ENCODE measurements at places on chromosomes 1 and 21.
A peak's percentile ranks its signal among the peaks of the same experiment; 100 is the strongest.

GRCh38 chr1:220386494-220387195 is 114.4 kb upstream of the RAB3GAP2 start:
- DNase-seq, result no peak

GRCh38 chr1:70910013-70910412 is 137.6 kb downstream of the PTGER3 start:
- no peak for DNase-seq

GRCh38 chr1:231721436-231721835 is 94.8 kb downstream of the DISC1 start:
- no peak for DNase-seq

DNA sequence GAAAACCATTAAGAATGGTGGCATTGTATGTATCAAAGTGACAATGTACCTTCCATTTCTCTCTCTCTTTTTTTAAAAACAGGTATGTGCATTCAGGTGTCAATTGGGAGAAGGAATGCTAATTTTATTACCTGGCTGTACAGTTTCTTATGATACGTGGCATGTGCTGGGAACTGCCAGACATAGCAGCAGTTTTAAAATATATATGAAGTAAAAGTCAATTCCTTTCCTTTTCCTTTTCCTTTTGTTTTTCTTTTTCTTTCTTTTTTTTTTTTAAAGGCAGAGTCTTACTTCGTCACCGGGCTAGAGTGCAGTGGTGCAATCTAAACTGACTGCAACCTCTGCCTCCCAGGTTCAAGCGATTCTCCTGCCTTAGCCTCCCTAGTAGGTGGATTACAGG is 37.0 kb downstream of the SPEN start:
- no peak for DNase-seq

- peak; percentile 47 for DNase-seq
Measured at GRCh38 chr1:46394108-46394871, at the start of gene FAAH. Gene FAAH, plus strand, starts transcription at chr1:46394317. Its CDS starts 32 bp downstream, at chr1:46394349.

- no peak for DNase-seq
Measured at GRCh38 chr1:165152727-165153126, 203.8 kb downstream of the LMX1A start.

DNA sequence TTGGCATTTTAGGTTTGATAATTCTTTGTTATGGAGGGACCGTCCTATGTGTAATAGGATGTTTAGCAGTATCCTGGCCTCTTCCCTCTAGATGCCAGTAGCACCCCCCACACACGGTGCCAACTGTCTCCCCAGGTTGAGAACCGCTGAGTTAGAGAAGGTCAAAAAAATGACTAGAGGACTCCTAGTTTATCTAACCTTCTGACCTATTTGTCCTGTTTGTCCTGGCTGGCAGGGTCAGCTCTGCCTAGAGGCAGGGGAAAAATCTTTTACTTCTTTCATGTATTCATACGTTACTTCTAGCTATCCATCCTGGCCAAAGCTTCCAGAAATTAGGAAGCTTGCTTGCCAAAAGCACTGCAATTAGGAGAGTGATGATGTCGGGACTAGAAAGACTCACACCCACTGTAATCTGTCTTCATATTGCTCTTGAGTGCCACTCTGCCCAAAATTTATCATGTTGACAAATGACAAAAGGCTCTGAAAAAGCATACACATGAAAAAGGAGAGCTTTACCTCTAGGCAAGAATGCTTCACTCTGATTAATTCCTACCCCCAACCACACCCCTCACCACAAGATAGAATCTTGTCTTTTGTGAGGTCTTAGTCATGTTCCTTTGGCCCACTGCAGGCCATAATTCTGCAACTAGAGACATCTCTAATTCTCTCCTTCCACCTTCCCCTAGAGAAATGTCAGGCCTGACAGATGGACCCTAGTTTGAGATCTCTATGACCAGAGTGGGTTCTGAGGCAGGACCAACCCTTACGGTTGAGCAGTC is 14.4 kb upstream of the AKR1A1 start:
- DNase-seq, result no peak

GRCh38 chr1:240329443-240329842 is 237.8 kb downstream of the FMN2 start:
- no peak for DNase-seq

DNA sequence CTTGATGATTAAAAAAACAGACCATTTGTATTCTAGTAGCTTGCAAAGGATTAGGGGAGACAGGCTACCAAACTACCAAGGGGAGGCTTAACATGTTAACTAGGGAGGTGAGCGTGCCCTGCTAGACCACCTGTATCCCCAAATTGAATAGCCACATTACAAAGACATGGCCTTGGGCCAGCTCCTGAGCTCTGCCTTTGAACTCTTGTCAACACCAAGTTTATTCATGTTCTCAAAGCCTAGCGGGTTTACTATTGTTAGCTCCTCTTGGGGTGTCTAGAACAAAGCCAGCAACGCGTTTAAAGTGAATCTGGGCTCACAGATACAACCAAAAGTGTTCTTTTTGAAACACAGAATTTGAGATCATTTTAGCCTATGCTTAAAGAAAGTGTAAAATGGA is 36.3 kb downstream of the SMYD2 start:
- DNase-seq, result no peak

DNA sequence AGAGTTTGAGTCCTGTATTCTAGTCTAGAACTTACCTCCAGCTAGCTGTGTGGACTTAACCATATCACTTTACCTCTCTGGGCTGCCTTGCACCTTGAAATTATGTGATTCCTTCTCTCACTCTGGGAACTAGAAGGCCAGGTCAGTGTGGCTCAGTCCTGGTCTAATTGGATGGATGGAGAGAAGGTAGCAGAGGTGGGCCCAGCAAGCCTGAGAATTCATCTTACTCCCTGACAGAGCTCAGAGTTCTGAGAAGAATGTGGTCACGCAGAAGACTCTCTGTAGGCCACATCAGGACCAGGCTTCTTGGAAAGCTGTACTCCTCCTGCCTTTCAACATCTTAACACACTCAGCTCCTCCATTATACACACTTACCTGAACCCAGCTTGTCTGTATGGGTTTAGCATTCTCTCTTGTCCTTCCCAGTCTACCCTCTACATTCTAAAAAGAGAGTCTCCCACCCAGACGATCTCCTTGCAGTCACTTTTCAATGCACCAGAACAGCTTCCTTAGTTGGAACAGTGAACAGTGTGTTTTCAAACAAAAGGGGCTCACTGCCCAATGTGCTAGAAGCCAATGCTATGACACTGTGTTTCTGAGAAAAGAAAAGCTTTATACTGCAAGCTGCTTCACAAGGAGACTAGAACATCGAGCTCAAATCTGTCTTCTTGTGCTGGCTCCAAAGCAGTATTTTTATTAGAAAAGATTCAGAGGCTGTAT is 60.5 kb downstream of the CAPN9 start:
- no peak for DNase-seq

- DNase-seq, result no peak
Measured at GRCh38 chr1:94101613-94102525, 19.1 kb downstream of the ABCA4 start.

- no peak for DNase-seq
Measured at GRCh38 chr1:2985067-2985561, 36.2 kb upstream of the ACTRT2 start.

DNA sequence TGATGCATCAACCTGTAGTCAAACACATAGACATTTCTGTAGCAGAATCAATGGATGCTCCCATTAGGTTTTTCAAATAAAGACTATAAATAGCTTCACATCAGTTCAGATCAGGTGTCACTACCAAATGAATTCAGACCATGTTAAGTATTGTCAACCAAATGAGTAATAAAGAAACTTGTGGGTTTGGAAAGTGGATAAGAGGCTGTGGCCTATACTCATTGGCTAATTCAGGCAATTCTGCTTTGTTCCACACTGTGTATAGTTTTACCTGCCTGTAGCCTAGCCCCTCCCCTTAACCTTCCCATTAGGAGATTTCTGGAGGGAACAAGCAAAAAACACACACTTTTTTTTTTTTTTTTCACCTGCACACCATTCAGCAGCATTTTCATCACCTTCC is 321.2 kb downstream of the HLX start:
- no peak for DNase-seq

GRCh38 chr1:29875557-29876028 is 639.3 kb downstream of the PTPRU start:
- DNase-seq, result no peak

DNA sequence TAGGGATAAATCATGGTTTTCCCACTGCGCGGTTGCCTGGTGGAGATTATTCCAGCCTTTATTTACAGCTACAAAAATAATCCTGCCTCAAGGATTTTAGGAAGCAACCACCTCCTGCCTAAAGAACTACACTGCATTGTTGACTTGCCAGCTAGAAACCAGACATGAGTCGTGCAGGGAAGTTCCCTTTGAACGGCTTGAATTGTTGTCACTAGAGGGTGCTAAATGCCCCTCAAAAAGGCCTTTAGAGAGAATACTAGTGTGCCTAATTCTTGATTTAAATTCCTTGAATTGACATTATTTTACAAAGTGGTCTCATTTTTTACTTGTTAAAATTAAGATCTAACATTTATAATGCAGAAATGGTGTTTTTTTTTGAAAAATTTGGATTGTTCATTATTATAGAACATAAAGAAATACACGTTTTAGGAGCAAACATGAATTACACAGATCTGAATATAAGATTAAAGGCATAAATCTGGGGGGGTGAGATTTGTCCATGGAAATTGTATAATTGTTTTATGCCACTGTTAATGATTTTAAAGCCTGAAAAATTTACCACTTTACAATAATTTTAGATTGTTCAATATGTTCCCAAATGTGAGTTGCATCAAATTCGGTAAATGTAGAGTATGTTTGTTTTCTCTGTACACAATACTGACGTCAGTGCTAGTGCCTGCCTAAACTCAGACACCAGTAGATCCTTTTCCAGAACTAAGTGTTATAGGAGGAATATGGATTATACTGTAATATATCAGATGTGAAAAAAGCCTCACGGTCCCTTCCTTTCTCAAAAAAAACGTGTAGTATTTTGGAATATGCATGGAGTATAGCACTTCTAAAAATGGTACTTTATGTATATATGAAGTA is 7.6 kb upstream of the ERG start:
- DNase-seq, result no peak

- no peak for DNase-seq
Measured at GRCh38 chr1:41485605-41486004, 1.1 kb upstream of the EDN2 start.

GRCh38 chr1:238350471-238350870 is 459.7 kb upstream of the ZP4 start:
- no peak for DNase-seq

DNA sequence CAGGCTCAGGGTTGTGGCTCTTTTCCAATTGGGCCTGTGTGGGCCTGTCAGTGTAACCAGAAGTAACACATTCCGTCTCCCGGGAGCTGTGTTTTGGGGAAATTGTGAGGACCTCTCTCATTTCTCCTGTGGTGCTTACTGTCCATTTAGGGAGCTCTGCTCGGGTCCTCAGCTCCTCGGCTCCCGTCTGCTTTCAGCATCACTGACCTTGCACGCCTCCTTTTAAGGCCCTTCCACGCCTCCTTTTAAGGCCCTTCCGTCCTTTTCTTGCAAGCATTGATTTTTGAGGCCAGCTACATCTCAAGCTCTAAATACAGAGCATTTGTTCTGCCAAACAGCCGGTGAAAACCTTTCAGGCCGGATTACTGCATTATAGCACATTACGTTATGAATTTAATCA is 9.7 kb downstream of the CA6 start:
- DNase-seq, result no peak

GRCh38 chr1:52567943-52568342 is 15.1 kb upstream of the TUT4 start:
- DNase-seq, result no peak

DNA sequence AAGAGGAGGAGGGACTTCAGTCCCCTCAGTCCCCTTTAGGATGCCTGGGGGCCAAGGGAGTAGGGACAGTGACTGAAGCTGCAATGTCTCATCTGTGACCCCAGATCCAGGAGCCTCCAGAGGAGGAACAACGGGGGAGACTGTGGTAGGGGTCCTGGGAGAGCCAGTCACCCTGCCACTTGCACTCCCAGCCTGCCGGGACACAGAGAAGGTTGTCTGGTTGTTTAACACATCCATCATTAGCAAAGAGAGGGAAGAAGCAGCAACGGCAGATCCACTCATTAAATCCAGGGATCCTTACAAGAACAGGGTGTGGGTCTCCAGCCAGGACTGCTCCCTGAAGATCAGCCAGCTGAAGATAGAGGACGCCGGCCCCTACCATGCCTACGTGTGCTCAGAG is 18.3 kb downstream of the LY9 start:
- DNase-seq, result no peak

DNA sequence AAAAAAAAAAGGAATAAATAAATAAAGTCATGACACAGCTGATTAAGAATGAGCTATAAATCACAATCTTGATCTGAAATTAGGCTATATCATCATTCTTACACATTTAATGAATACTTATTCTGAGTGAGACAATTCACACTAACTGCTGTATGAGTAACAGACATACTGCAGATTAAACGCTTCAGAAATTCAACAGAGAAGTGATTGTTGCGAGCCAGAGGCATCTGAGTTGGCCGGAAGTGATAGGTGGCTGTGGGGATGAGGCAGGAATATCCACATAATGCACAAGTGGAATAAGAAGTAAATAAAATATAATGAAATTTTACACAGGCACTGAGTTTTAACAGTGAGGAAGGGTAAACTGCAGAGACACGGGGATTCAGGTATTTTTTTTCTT is 142.4 kb downstream of the APP start:
- no peak for DNase-seq

- no peak for DNase-seq
Measured at GRCh38 chr1:221992427-221992826, 250.5 kb upstream of the DUSP10 start.

GRCh38 chr1:25555753-25556092 is 12.3 kb downstream of the LDLRAP1 start:
- DNase-seq, result no peak

GRCh38 chr1:94125551-94126514 is 4.9 kb upstream of the ABCA4 start:
- DNase-seq, result no peak

- no peak for DNase-seq
Measured at GRCh38 chr1:16092097-16092922, 18.9 kb upstream of the FAM131C start.

DNA sequence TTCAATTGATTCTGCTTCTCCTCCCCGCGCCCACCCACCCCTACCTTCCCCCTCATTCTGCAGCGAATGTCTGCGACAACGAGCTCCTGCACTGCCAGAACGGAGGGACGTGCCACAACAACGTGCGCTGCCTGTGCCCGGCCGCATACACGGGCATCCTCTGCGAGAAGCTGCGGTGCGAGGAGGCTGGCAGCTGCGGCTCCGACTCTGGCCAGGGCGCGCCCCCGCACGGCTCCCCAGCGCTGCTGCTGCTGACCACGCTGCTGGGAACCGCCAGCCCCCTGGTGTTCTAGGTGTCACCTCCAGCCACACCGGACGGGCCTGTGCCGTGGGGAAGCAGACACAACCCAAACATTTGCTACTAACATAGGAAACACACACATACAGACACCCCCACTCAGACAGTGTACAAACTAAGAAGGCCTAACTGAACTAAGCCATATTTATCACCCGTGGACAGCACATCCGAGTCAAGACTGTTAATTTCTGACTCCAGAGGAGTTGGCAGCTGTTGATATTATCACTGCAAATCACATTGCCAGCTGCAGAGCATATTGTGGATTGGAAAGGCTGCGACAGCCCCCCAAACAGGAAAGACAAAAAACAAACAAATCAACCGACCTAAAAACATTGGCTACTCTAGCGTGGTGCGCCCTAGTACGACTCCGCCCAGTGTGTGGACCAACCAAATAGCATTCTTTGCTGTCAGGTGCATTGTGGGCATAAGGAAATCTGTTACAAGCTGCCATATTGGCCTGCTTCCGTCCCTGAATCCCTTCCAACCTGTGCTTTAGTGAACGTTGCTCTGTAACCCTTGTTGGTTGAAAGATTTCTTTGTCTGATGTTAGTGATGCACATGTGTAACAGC is 339.9 kb downstream of the NTNG1 start:
- DNase-seq, result no peak

GRCh38 chr1:114431026-114431425 is 80.0 kb downstream of the TRIM33 start:
- no peak for DNase-seq

All from stimulated activated CD4-positive, alpha-beta T cell treated with anti-CD3 and anti-CD28 coated beads, Interleukin-12 subunit alpha, Interleukin-12 subunit beta, amount 100 ng/mL, for 24 hours (primary cell).